ENCODE measurements at places on chromosomes 2 and 18.

GRCh38 chr18:41324934-41325333, 630.1 kb upstream of the PIK3C3 start:
- DNase-seq: no peak

DNA sequence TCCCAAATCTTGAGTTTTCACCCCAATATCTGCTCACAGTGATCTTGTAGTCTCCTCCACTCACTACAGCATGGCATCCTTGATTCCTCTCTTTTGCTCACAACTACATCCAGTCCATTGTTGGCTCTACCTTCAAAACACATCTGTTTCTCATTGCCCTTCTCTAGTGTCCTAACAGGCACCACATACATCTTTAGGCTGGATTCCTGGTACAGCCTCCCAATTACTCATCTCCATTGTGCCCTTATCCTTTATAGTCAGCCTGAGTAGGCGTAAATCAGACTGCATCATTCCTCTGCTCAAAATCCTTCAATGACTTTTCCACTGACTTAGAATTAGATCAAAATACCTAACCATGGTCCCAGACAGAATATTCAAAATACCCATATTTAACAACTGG, 10.7 kb upstream of the TAF1B start:
- DNase-seq: no peak

DNA sequence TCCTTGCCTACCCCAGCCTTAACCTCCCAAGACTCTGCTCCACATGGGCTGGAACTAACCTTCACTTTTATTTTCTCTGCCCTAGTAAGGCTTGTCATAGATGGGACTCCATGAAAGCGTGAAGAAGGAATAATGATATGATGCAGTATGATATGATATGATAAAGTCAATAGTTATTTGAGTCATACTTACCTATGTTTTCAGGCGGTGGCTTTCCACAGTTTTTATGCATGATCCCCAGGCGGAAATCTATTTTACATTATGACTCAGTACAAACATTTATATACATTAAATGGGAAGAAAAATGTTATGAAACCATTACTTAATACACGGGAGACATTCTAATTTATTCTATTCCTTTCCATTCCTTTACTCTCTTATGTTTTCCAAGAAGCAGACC, 5.6 kb downstream of the ACMSD start:
- no peak for DNase-seq

GRCh38 chr2:23498943-23499342, 114.0 kb downstream of the KLHL29 start:
- no peak for DNase-seq

- no peak for DNase-seq
Measured at GRCh38 chr2:41618754-41619153, 429.1 kb upstream of the PKDCC start.

Data from substantia nigra (tissue), 51 donors.